ENCODE measurements at places on chromosomes 5 and 9.

- DNase-seq: peak; percentile 28
Measured at GRCh38 chr9:98191671-98192502, 550 bp downstream of the CORO2A start.

- DNase-seq: no peak
Measured at GRCh38 chr5:115463983-115464382, 80.6 kb downstream of the FEM1C start.

- DNase-seq: no peak
Measured at GRCh38 chr5:98109561-98110006, 663.9 kb upstream of the RGMB start.

DNA sequence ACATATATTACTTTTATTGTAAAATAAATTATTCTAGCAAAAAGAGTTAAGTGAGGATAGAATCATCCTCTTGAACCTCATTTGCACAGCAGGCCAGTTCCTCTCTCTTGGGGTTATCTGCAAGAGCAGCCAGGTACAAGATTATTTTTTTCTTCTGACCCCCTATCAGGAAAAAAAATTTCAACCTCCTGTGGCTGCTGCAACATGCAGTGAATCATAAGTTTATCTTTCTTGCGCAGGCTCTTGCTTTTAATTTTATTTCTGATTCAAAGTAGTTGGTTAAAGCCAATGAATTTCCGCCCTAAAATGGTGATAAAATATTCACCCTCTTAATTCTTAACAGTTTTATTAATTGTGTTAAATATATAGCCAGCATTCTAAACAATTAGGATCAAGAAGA is 69.7 kb upstream of the PPP3R2 start:
- DNase-seq: no peak

DNA sequence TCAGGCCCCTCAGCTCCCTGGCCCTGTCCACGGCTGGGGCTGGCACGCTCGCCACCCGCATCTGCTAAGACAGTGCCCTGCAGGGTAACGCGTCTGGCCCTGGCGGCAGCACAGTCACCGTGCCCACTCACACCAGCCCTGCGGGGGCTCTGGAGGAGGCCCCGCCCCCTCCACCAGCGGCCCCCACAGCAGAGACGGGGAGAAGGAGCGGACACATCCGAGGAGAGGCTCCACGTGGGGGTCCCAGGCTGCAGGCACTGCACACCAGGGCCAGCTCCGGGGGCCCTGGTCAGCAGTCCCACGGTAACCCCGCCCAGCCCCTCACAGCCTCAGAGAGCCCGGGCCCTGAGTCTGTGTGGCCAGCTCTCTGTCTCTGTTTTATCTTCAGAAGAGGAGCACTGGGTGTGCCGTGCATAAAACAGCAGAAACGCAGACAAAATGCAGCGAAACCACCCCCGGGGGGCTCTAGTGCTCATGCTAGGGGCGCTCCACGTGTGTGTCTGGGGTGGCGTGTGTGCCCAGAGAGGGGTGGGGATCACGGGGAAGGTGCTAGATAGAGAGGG is 47.5 kb upstream of the NRARP start:
- no peak for DNase-seq

DNA sequence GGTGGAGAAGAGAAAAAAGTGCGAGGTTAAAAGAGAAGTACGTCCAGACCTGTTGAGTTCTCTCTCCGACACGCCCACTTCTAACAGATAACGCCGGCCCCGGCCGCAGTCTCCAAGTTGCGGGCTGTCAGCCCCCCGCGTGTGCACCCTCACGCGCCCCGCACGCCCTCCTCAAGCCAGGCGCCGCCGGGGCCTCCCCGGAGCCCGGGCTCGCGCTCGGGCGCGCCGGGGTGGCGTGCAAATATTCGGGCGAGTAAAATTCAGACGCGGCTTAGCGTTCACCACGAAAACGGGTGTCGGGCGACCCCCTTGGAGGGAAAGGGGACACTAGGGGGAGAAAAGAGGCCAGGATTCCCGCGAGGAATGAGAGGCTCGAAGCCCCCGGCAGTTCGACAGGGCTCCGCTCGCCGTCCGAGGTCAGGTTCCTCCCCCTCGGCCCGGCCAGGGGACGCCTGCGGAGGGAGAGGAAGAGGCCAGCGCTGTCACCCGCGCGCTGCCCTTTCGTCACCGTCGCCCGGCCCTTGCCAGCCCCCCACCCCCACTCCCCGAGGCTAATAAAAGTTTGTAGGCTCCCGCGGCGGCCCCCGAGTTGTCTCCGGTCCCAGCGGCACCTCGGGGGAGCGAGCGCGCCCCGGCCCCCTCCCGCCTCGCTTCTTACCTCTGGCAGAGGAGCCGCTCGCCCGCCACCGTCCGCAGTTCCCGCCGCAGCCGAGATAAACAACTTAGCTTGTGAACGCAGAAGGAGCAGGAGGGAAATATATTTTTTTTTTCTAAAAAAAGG is 743 bp downstream of the NR3C1 start:
- DNase-seq: no peak

DNA sequence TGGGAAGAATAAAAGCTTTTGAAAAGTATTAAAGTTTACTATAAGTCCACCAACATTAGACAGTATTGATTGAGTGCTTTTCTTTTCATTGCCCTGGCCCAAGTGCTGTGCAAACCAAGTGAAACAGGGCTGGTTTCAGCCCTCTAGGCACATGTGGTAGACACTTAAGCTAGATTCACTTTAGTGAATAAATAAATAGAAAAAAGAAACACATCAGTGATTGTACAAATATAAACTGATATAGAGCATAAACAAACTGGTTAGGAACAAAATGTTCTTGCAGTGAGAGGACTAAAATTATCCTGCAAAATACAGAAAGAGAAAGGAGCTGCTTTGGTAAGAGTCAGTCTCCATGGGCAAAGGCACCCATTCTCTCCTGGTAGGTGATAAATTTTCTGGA is 29.7 kb downstream of the ACTBL2 start:
- no peak for DNase-seq

- DNase-seq: no peak
Measured at GRCh38 chr5:61617995-61618525, 286.0 kb downstream of the ZSWIM6 start.

- no peak for DNase-seq
Measured at GRCh38 chr9:132681561-132681960, 11.3 kb downstream of the GTF3C4 start.

DNA sequence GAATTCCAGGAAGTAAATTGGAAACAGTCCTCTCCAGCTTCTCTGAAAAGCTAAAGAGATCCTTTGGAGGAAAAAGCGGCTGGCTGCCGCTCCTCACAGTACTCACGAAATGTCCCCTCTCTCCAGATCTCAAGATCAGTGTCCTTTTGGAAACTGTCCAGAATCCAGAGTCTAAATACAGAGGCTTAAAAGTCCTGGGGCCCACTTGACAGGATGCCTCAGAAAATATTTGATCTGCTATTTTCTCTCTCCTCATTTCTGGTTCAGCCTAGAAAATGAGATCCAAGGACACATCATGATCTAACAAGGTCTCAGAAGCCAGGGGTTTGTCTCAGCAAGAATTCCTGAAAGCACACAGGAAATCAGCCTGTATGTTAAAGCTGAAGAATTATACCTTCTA is 7.2 kb downstream of the C1QTNF2 start:
- no peak for DNase-seq

GRCh38 chr9:120343416-120343815 is 236.6 kb downstream of the CDK5RAP2 start:
- DNase-seq: no peak

DNA sequence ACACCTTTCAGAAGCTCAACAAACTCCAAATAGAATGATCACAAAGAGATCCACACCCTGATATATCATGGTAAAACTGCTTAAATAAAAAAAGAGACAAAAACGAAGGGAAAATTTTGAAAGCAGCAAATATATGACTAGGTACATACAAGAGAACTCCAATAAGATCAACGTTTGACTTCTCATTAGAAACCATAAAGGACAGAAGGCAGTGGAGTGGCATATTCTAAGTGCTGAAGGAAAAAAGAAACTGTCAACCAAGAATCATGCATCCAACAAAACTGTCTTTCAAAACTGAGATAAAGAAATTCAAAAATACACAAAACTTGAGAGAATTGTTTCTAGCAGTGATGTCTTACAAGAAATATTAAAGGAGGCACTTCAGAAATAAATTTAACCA is 11.2 kb downstream of the SLC22A4 start:
- DNase-seq: no peak

- DNase-seq: no peak
Measured at GRCh38 chr5:68522863-68523262, 307.3 kb downstream of the PIK3R1 start.

DNA sequence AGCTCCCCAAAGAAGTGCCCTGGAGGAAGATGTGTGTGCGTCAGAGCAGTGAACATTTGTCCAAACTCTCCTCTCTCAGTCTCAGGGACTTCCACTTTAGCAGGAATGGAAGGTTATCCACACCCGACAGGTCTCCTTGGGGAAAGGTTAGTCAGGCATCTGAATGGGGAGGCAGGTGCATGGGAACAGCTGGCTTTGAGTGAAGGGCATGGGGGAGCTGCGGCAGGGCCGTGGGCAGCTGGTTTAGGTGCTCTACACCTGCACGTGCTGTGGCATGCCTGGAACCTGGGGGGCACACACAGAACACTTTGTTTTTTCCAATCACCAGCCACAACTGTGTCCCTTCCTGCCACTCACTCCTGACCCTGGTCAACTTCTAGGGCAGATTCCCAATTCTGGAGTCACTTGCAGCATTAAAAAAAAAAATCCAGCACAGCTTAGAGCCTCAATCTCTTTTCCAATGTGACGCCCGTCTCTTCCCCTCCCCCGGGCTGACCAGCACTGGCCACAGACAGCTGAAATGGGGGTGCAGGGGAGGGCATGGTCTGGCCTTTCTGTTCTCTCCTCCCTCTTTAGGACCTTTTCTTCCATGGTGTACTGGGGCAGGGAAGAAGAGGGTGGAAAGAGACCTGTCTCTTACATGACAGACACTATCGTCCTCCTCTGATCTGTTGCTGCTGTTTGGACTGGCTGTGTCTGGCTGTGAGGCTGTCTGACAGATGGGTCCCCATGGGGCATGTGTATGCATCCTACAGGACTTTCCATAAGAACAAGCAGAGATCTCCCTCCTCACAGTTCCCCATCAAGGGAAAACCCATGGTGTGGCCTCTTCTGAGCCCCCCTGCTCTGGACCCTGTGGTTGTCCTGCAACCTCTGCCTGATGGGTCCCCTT is 9.5 kb upstream of the IL3 start:
- DNase-seq: no peak

- no peak for DNase-seq
Measured at GRCh38 chr9:108045851-108046250, 556.3 kb upstream of the KLF4 start.

- DNase-seq: no peak
Measured at GRCh38 chr5:29185558-29185957, 2007.9 kb upstream of the CDH6 start.

- DNase-seq: no peak
Measured at GRCh38 chr5:158478139-158478538, 619.2 kb upstream of the CLINT1 start.

DNA sequence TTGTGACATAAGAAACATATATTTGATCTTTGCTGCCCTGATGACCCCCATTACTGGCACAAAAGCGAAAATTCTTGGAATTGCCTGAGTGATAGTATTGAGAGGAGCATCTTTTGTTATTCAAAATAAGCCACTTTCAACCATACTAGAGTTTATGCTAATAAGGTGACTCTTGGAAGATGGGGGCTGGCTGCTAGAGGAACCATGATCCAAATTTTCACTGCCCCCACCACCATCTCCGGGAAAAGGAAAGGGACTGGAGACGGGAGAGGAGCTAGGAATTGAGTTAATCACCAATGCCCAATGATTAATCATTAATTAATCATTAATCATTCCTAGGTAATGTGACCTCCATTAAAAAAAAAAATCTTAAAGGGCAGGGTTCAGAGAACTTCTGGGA is 25.6 kb downstream of the FBXW11 start:
- no peak for DNase-seq

DNA sequence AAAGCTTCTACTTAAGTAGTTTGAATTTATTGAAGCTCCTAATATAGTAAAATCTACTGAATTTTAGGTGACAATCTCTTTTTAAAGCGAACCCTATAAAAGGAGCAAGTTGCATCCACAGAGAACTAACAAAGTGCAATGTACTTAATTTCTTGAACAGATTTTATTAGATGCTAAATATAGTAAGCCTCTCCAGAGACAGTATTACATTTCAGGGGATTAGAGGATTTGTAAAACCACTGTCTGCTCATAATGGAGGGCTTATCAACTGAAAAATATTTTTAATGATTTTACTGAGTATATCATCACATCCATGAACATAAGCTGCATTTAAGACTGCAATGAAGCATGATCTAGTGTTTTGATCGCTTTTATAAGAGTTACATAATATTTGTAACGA is 230.0 kb upstream of the EFNA5 start:
- DNase-seq: no peak

GRCh38 chr5:139512786-139513390 is 30.3 kb upstream of the STING1 start:
- no peak for DNase-seq

DNA sequence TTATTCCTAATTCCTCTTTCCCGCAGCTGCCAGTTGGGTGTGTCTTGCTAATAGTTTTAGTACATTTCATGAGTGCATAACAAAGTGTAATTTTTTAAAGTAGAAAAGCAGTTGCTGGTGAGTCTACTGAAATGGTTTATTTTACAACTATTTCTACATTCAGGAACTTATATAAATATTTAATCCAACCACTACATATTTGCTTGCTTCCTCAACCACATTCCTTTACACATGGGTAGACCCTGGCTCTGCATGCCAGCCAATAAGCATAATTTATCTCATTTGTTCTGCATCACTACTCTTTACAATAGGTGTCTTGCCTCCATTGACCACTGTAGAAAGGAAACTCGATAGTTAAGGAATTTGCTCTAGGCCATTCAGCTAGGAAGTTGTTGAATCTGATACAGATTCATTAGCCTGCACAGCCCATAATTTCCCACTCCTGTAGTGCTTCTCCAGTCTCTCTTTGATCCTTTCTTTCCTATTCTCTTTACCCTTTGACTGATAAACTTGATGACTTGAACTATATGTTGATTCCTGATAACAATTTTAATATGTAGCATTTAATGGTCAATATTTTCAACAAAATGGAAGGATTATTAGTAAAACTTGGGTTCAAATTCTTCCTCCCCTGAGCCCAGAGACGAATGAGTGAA is 342.5 kb upstream of the ACTBL2 start:
- DNase-seq: no peak

- no peak for DNase-seq
Measured at GRCh38 chr9:135468854-135469521, 10.6 kb upstream of the PPP1R26 start.

GRCh38 chr5:146860213-146860893 is 18.2 kb downstream of the PPP2R2B start:
- DNase-seq: no peak

DNA sequence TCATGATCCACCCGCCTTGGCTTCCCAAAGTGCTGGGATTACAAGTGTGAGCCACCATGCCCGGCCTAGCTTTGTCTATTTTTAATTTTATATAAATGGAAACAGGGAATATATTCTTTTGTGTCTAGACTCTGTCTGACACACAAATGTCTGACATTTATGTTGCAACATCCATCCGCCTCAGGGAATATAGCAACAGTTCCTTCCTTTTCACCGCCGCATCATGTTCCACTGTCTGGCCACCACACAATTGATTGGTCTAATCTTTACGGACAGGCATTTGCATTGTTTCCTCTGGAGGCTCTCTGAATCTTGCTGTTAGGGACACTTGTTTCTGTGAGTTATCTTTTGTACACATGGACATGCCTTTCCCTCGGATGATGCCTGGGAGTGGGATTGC is 20.1 kb upstream of the TBC1D9B start:
- DNase-seq: no peak
